Hematopoietic multipotent progenitor cell treated with erythropoietin and hydrocortisone succinate and interleukin-3 and kit ligand, for 8 days (in vitro differentiated cells): ENCODE measurements at places on chromosomes 16 and 17.

- DNase-seq = no peak
These were observed 45.2 kb upstream of the LGALS9 start for GRCh38 chr17:27585792-27586191.

DNA sequence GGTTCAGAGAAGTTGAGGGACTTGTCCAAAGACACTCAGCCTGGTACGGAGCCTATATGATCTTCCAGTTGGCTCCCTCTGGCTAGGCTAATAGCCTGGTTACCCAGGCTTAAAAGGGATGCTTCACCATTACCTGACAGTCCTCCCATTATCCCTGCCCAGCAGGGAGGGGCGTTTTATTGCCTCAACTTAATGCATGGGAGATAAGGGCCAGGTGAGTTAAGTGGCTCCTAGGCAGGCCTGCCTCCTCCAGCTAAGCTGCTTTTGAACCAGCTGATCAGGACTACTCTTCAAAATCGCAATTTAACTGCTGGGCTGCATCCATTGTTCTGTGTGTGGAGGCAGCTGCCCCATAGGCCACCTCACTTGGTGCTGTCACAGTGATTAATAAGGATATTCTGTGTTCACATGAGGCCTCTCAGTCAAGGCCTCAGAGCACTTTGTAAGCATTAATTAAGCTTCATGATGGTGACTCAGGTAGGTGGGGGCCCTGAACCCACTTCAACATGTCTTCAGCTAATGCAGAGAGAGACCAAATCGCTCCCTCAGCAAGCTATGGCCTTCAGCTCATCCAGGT is 27.9 kb downstream of the SMPD3 start:
- DNase-seq = no peak

- no peak for DNase-seq
These were observed 10.0 kb upstream of the NAGLU start for GRCh38 chr17:42526031-42526444.

DNA sequence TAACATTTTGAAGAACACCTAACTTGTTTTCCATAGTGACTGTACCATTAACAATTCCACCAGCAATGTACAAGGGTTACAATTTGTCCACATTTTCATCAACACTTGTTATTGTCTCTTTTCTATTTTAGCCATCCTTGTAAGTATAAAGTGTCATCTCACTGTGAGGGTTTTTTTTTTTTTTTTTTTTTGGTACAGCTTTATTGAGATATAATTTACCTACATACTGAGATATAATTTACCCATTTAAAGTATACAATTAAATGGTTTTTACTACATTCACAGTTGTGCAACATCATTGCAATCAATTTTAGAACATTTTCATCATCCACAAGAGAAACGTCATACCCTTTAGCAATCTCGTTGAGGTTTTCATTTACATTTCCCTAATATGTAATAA is 17.9 kb upstream of the TMIGD1 start:
- DNase-seq = no peak

GRCh38 chr16:48409839-48410632 is 24.8 kb upstream of the SIAH1 start:
- peak; percentile 7 for DNase-seq

DNA sequence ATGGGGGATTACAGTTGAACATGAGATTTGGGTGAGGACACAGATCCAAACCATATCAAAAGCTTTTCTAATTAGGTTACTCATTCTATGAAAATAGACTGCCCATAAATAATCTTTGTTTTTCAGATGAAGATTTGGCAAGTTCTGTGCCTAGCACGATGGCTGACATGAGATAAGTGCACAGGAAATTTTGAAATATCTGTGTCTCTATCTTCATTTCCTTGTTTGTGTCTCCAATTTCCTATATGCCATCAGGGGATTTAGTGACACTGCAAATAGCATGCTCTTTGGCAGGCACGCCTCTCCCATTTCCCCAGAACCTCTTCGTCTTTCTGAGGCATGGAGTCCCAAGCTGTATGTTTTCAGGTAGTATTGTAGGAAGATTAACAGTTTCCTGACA is 544.6 kb downstream of the CDH13 start:
- no peak for DNase-seq

GRCh38 chr16:8641671-8642070 is 20.2 kb downstream of the METTL22 start:
- peak; percentile 74 for DNase-seq

DNA sequence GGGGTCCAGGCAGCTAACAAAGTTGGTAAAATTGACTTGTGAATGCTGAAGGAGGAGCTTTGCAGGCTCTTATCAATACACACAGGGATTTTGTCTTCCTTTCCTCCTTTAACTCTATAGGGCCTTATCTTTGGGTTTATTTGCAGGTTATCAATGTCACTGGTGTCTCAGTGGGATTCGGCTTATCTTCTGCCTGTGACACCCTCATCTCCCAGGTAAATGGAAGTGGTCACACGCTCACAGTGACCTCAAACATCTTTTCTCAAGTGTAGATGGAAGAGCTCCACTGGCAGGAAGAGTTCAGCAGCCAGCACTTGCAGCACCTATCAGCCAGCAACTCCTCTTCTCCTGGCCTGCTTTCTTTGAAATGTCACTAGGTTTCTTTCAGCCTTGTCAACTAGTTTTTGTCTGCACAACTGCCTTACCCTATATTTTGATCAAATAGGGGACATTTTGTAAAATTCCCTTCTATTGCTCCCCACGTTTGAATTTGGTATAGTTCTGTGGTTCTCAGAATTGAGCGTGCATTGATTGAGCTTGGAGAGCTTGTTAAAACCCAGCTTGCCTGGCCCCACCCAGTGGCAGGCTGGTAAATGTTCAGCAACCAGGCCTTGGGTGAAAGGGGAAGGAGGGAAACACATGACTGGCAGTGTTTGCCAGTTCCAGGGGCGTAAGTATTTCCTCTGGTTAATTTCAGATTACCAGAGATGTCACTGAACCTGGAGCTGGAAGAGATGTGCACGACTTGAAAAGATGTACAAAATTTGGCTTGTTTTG is 12.8 kb downstream of the SLC47A1 start:
- DNase-seq = peak; percentile 32

- no peak for DNase-seq
These were observed 11.2 kb upstream of the CACNA1H start for GRCh38 chr16:1141716-1142115.

DNA sequence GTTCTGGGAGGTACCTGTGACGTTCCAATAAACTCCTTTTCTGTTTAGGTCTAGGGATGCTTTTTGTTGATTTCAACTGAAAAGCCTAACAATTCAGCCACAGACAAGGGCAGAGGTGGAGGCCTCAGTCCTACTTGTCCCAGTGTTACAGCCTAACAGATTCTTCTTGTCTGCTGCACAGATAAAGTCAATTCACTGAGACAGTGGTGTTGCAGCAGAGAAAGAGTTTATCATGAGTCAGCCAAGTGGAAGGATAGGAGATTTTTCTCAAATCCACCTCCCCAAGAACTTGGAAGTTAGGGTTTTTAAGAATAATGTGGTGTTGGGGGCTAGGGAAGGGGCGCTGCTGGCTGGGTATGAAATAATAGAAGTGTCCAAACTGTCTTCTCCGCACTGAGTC is 10.8 kb upstream of the TNFSF12 start:
- no peak for DNase-seq

DNA sequence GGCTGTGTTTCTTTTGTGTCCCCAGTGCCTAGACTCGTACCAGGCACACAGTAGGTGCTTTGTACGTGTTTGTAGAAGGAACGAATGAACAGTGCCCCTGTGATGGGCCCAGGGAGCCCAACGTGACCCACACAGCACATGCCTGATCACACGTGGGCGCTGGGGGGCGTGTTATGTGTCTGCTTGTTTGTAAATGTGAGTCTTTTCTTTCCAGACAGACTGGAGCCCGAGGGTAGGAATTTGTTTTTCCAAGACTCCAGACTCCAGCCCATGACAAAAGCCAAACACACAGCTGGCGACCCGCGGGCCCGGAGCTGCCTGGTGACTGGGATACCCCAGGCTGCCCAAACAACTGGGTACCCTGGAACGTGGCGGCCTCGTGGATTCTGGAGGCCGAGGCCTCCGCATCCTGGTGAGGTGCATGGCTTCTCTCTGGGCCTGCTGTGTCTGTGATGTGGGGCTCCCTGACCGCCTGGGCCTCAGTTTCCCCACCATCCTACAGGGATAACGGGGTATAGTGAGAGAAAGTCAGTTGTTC is 14.9 kb upstream of the CBFA2T3 start:
- DNase-seq = peak; percentile 56

- DNase-seq = peak; percentile 23
These were observed 163.5 kb downstream of the CCT6B start for GRCh38 chr17:34797720-34798119.

GRCh38 chr17:44386182-44386525 is 3.3 kb downstream of the ITGA2B start:
- peak; percentile 27 for DNase-seq

DNA sequence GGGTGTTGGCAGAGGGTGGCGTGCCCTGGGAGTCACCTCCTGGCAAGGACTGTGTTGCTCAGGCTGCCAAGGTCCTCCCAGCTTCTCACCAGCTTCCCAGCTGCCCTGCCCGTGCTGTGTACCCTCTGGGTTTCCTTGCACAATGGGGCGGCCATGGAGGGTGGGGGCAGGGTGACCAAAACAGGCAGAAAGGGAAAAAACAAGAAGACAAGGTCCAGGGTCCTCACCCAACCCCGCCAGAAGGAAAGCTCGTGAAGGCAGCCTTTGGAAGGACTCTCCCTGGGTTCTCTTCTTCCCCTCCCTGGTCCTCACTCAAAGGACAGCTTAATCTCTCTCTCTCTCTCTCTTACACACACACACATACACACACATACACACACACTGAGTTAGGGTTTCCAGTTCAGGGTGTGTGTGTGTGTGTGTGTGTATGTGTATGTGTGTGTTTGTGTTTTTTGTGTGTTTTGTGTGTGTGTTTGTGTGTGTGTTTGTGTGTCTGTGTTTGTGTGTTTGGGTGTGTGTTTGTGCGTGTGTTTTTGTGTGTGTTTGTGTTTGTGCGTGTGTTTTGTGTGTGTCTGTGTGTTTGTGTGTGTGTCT is 2.0 kb downstream of the SLC13A5 start:
- DNase-seq = no peak
